Muscle of leg (tissue), 16 donors: ENCODE measurements at places on chromosomes 1 and 21.

DNA sequence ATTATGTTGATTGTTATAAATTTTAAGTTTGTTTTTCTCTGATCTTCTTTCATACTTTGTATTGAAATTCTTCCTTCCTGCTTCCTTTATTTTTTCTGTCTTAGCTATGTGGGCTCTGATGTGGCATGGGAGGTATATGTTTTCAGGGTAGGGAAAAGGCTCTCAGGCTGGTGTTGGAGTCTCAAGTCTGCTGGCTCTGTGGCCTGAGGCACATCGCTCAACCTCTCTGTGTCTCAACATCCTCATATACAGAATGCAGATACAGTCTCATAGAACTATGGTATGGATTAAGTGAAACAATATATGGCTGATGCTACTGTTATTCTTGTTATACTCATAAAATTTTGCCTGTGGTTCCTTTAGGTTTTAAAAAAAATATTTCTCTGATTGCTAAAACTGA, 105.9 kb downstream of the KCNN3 start:
- DNase-seq, result no peak

- DNase-seq, result no peak
These were observed 6.3 kb upstream of the PRDM15 start for GRCh38 chr21:41885341-41886024.

- DNase-seq, result no peak
These were observed 3.5 kb downstream of the EXOC8 start for GRCh38 chr1:231334079-231334666.

DNA sequence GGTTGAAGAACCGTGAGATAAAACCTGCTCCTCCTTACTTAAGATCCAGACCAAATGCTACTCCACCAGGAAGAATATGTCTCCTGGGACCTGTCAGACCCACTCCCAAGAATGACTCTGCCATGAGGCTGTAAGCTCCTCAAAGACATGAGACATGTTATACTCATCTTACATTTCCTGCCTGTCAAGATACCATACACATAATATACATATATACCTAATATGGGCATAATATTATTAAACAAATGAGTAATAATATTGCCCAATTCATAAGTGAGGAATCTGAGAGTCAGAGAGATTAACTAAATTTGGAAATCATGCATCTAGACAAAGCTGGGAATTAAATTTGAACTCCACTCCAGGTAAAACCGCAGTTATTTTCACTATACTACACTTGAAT, 634.9 kb downstream of the LMO4 start:
- no peak for DNase-seq
